ENCODE measurements at places on chromosomes 5 and 9. TPM values are rescaled to one million over a fixed set of nuclear protein-coding genes. Genes with fewer than 3 reads are reported as not detected.

The IL4 gene
- not detected for polyA plus RNA-seq

DNA sequence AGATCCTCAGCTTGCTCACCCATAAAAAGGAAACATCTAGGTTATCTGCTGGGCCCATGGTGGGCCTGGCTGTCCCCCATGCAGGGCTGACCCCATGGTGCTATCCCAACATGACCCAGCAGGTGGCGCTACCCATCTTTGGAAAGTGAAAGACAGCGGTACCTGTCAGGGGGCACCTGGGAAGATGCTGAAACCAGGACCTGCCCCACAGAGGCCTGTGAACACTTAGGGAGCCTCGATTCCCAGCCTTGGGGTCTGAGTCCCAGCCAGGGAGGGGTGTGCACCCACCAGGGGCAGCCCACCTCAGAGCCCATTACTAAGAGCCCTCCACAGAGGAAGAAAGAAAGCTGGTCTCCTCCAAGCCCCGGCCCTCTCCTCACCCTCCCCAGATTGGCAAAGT is 46.6 kb upstream of the IPPK start:
- DNase-seq = peak; percentile 66

DNA sequence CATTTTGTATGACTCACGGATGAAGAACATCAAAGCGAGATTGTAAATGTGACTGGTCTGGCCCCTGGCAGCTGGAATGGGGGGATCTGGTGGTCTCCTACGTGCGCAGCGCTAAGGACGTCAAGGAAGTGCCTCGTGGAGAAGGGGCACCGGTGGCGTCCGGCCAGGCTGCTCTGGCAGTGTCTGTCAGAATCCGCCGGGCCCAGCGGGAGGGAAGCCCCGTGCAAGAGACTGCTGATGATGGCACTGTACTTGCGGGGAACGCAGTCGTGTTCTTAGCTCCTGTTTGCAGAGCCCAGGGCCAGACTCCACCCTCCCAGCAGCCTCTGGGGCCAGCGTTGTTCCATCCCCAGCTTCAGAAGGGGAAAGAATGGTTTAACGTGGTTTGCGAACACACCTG is 75.5 kb downstream of the COL5A1 start:
- DNase-seq = no peak

The SEMA6A gene
- 49.9 TPM for polyA plus RNA-seq

DNA sequence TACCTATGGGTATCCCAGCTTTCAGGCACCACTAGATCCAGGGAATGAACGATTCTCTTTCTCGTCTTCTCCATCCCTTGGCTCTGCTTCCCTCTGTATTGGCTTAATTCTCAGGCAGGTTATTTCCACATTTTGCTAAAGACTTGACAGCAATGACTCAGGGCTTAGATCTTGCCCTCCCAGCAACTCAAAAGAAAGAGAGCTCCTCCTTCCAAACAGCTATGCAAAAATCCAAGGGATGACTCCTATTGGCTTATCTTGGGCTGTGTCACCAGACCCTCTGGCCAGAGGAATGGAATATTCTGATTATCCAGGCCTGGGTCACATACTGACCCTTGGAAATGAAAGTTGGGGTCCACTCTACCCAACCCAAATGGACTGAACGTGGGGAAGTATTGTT is 270.2 kb downstream of the NTRK2 start:
- no peak for DNase-seq

DNA sequence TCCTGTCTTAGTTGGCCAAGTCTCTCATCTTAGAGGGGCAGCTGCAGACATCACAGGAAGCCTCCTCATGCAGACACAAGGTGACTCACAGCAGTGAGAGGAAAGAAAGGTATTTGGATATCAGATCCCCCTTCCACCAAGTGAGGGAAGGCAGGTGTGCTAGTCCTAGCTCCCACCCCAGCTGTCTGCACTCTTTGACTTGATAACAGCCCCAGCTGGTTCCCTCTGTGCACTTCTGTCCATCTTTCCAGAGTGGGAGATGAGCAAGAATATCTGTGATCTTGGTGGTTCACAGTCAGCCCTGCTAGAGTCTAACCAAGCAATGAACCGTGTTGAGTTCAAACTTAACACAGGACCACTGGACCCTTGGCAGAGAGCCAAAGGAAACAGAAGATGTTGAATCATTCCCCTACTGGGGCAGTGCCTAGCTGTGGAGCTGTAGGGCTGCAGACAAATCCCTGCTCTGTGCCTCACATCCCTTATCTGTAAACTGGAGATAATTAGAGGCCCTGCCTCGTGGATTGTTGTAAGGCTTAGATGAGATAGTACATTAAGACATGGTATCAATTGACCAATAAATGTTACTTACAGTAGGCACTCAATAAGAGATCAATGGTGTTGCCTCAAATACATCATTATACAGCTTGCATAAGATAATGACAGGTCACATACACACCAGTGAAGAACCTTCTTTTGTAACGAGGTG is 39.1 kb downstream of the SH3RF2 start:
- no peak for DNase-seq

The CDC25C gene
- 3.9 TPM for polyA plus RNA-seq

The GFRA3 gene
- polyA plus RNA-seq = 5.2 TPM

The GOLM1 gene
- polyA plus RNA-seq = 68.2 TPM

DNA sequence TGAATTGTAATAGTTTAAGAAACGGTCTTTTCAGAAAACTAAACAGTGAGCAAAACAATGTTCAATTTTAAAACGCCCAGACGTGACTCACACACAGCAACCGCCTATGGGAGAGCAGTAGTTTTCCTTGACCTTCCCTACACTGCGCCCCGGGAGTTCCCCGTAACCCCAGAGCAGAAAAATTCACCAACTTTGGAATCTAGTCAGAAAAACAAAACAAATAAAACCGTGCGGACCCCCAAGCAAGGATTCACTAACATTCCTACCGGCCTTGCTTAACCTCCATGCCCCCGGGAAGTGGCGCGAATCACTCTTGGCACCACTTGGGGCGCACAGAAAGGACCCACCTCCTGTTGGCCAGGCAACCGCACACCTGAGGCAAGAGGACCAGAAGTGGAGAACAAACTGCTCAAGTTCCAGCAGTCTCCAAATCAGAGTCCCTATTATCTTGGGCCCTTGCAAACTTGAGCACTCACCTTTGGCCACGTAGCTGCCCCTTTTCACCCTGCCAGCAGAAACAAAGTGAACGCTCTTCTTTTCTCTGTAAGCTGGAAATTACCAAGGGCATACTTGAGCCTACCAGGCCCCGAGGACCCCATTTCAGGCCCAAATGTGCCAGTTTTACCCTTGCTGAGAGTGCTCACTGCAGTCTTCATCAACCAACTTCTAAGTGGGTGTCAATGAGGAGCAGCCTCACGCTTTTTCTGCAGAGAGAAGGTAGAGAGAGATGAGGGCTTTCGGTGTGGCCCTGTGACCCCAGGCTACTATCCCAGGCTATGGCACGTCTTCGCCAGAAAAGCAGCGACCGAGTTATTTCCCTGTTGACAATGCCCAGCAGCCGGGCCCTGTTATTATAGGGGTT is 189.7 kb downstream of the MEF2C start:
- DNase-seq = no peak

DNA sequence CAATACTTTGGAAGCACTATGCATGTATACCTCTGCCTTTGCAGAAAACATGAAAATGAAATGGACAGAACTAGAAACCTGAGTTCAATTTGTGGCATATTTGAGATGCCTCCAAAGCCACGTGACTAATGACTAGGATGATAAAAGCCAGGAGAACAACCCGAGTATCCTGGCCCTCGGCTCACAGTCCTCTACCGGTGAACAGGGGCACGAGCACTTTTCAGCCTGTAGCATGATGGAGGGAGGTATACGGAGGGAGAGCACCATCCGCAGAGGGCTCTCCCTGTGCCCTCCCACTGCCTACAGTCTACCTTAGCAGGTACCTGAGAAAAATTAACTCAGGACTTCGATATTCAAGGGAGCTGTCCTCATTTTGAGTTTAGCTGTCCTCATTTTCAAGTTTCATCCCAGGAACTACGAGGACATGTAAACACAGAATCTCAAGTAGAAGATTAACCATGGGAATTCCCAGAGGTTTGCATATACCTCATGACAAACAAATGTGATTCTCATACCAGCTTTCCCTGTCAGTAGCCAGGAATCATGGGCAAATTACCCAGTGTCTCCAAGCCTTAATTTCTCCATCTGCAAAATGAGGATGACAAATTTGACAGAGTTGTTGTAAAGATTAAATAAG is 249.3 kb downstream of the DNAH5 start:
- DNase-seq = no peak

GRCh38 chr5:90585337-90585986 is 26.9 kb downstream of the ADGRV1 start:
- DNase-seq = no peak

GRCh38 chr5:179817890-179818745 is 2.6 kb upstream of the SQSTM1 start:
- DNase-seq = no peak

The ICE1 gene
- polyA plus RNA-seq = 25.4 TPM

- DNase-seq = no peak
Measured at GRCh38 chr5:160491438-160491837, 69.8 kb downstream of the PTTG1 start.

- no peak for DNase-seq
Measured at GRCh38 chr9:6428940-6429889, 16.2 kb downstream of the UHRF2 start.

- no peak for DNase-seq
Measured at GRCh38 chr9:2018162-2018643, 3.1 kb downstream of the SMARCA2 start.

- DNase-seq = peak; percentile 34
Measured at GRCh38 chr9:121895818-121896544, 197.1 kb downstream of the TTLL11 start.

The ADAMTS6 gene
- polyA plus RNA-seq = 1.0 TPM

- DNase-seq = no peak
Measured at GRCh38 chr9:19480345-19480744, 71.5 kb downstream of the ACER2 start.

The IARS1 gene
- polyA plus RNA-seq = 63.2 TPM

DNA sequence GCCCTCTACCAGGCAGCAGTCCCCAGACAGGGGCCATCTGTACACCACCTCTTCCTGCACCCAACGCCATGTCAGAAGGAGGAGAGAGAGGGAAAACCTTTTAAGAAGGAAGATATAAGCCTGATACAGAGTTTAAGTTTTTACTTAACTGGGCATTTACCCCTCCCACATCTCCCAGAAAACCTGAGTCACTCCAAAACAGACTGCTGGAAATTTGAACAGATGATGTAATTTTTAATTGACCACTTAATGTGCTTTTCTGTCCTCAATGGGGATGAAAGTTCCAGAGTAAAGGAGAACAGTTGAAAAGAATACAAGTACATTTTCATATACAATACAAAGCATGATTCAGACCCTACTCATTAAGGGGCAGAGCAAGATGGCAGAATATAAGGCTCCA is 63.9 kb downstream of the TTC39B start:
- DNase-seq = no peak

GRCh38 chr9:130201399-130201873 is 29.2 kb downstream of the NCS1 start:
- no peak for DNase-seq

- no peak for DNase-seq
Measured at GRCh38 chr5:154885439-154885838, 27.0 kb downstream of the CNOT8 start.

GRCh38 chr9:105954517-105954916 is 260.2 kb downstream of the TMEM38B start:
- DNase-seq = no peak

DNA sequence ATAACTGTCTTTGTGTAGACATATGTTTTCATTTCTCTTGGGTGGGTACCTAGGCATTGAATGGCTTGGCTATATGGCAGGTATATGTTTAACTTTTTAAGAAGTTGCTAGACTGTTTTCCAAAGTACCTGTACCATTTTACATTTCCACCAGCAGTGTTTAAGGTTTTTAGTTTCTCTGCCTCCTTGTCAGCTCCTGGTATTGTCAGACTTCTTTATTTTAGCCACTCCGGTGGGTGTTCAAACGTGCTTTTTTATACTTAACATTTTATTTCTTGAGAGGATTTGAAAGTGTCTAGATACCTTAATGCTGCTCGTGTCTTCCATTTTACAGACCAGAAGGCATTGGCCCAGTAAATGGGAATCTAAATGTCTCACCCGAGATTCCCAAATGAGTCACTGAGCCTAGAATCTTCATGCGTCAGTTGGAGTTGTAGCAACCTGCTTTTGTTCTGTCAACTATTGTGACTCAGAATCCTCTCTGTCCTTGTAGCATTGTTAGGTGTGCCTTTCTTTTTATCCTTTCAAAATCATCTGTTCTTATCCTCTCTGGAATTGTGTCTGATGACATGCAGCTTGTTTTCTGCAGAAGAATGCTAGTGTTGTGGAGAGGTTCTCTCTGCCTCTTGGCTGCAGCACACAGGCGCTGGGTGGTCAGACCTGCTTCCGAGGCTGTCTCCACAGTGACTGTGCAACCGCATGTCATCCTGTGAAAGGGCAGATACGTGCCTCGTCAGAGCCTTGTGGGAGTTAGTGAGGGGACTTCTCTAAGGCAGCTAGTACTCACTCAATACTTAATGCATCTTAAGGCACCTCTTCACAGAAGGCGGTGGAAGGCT is 291.8 kb downstream of the AOPEP start:
- peak; percentile 87 for DNase-seq

DNA sequence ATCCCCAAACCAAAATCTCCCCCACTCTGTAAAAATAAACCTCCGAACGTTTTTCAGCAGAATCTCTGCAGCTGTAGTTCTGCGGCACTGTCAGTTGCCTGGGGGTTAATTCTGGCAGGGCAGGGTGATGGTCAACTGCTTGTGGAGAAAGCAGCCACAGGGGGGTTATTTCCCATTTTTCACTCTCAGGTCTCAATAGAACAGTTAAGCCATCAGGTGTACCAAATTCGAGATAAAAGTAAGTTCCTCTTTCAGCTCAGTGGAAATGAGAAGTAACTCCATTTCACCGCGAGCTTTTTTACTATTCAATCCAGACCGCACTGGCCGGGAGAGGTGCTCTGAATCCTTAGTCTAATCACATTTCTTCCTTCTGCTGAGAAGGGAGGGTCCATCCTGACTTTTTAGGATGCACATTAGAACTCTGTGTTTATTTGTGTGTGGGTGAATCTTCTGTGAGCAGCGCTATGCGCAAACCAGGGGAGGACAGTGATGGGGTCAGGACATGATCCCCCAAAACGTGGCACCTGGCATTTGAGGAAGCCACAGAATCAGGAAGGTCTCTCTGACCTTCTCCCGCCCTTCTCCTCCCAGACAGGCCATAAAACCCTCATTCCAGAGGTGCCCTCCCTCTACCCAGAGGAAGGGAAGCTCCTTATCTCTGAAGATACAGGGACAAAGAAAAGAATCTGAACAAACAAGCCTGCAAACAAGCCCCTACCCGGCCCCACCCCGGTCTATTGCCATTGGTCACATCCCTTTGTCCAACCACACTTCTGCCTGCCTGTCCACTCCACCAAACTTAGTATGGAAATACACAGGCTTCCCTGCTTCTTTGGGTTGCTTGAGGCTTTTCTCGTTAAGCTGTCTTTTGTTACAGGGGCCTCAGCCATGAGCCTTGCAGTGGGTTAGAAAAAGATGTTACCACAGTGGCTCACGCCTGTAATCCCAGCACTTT is 229.0 kb downstream of the ROR2 start:
- DNase-seq = no peak

GRCh38 chr9:650362-650761 is 191.1 kb upstream of the DMRT1 start:
- DNase-seq = peak; percentile 35

Data from muscle of back (tissue), 13 donors.